Naive thymus-derived CD8-positive, alpha-beta T cell (primary cell): ENCODE measurements at places on chromosomes 4 and X. TPM values are rescaled to one million over a fixed set of nuclear protein-coding genes. Genes with fewer than 3 reads are reported as not detected.
A peak's percentile ranks its signal among the peaks of the same experiment; 100 is the strongest.

The YIPF6 gene
- 10.6 TPM for total RNA-seq

The RXFP1 gene
- total RNA-seq: not detected

The GBA3 gene
- total RNA-seq: not detected

The NAA11 gene
- not detected for total RNA-seq

The TIMM8A gene
- 11.2 TPM for total RNA-seq

DNA sequence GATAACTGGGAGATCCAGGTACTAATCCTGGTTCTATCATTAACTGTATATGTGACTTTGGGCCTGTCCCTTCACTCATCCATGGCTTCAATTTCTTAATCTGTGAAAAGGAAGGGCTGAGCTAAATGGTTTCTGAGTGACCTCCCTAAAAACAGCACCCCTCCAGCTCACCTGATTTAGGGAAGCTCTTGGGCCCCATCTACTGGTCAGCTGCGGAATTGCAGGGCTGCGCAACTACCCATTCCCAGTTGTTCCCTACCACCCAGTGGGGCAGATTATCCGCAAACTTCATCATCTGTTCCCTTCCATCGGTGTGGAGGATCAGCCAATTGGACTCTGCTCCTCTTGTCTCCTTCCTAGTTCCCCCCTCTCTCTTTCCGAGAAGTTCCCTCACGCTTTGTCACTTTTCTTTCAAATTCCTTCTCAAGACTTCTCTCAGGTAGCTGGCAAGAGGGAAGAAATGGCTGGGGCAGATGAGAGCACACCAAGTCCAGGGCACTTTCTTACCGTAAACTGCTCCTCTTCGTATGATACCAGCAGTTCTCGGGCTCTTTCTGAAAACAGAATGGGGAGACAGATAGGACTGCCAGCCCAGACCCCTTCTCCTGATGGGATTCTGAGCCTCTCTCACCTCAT is 5.8 kb downstream of the LAS1L start:
- no peaks in the 10 kb centered on the region for H3K27me3 ChIP-seq
- H3K4me3 ChIP-seq: no peak overlapping the region
- no peaks in the 10 kb centered on the region for H3K36me3 ChIP-seq
- peak overlapping the region; percentile 53 for H3K27ac ChIP-seq
- H3K4me1 ChIP-seq: peaks cover 21% of the 10 kb centered on the region

- no peak for DNase-seq
- H3K27me3 ChIP-seq: no peaks in the 10 kb centered on the region
Observed at GRCh38 chrX:87067795-87068369, 449.7 kb upstream of the KLHL4 start.

GRCh38 chrX:133448512-133449076 is 33.3 kb upstream of the GPC4 start:
- no peak overlapping the region for H3K27ac ChIP-seq
- DNase-seq: no peak
- peaks cover 1% of the 10 kb centered on the region for H3K4me1 ChIP-seq
- no peaks in the 10 kb centered on the region for H3K36me3 ChIP-seq

DNA sequence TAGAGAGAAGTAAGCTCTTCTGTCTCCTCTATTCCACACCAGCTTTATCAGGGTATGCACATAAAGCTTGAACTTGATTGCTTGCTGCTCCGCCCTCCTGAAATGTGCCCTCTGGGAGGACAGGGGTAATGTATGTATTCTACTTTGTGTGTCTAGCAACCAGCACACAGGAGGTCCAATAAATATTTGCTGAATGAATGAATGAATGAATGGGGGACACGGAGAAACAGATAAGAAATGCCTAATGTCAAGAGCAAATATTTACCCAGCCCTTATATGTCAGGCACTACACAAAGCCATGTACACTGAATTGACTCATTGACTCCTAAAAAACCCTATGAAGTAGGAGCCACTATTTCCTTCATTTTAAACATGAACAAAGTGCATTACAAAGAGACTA is 2.3 kb upstream of the MSL3 start:
- H3K27ac ChIP-seq: no peak overlapping the region
- peaks cover 7% of the 10 kb centered on the region for H3K4me1 ChIP-seq
- peaks cover 3% of the 10 kb centered on the region for H3K36me3 ChIP-seq
- DNase-seq: no peak
- H3K27me3 ChIP-seq: no peaks in the 10 kb centered on the region
- H3K4me3 ChIP-seq: peak overlapping the region; percentile 51

DNA sequence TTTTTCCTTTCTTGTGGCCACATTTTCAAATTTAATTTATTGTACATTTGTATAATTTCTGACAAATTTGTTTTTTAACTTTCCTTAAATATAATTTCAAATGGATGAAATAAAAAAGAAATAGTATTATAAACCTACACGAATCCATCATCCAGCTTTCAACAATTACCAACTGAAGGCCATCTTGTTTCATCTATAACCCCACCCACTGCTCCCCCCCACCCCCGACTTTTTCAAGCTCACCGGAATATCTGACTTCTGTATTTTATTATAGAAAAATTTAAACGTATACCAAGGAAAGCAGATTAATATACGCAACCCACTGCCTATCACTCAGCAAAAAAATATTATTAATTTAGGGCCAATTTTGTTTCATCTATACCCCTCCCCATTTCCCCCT is 1.1 kb downstream of the MORF4L2 start:
- H3K4me1 ChIP-seq: peaks cover 13% of the 10 kb centered on the region
- H3K27ac ChIP-seq: no peak overlapping the region
- no peaks in the 10 kb centered on the region for H3K27me3 ChIP-seq
- no peak for DNase-seq
- no peaks in the 10 kb centered on the region for H3K36me3 ChIP-seq

GRCh38 chrX:9383655-9384054 is 81.2 kb upstream of the TBL1X start:
- H3K4me1 ChIP-seq: peaks cover 3% of the 10 kb centered on the region
- DNase-seq: no peak
- no peak overlapping the region for H3K4me3 ChIP-seq

DNA sequence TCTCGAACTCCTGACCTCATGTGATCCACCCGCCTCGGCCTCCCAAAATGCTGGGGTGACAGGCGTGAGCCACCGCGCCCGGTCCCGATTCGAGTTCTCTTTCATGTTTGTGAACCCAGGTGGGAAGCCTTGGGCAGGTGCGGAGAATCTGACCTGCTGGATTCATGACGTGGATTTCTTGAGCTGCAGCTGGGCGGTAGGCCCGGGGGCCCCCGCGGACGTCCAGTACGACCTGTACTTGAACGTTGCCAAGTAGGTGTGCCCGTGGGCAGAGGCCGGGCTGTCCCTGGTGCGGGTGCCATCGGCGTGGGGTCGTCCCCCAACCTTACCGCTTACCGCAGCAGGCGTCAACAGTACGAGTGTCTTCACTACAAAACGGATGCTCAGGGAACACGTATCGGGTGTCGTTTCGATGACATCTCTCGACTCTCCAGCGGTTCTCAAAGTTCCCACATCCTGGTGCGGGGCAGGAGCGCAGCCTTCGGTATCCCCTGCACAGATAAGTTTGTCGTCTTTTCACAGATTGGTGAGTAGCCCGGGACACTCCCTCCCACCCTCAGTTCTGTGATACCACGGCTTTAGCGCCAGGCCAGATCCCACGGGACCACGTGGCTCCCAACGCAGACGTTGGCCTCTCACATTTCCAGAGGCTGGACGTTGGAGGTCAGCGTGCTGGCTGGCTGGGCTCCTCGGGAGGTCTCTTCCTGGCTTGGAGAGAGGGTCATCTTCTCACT is 15.6 kb downstream of the IL3RA start:
- H3K4me3 ChIP-seq: no peak overlapping the region
- H3K27me3 ChIP-seq: no peaks in the 10 kb centered on the region
- peaks cover 4% of the 10 kb centered on the region for H3K4me1 ChIP-seq
- H3K27ac ChIP-seq: no peak overlapping the region
- peaks cover 3% of the 10 kb centered on the region for H3K36me3 ChIP-seq

DNA sequence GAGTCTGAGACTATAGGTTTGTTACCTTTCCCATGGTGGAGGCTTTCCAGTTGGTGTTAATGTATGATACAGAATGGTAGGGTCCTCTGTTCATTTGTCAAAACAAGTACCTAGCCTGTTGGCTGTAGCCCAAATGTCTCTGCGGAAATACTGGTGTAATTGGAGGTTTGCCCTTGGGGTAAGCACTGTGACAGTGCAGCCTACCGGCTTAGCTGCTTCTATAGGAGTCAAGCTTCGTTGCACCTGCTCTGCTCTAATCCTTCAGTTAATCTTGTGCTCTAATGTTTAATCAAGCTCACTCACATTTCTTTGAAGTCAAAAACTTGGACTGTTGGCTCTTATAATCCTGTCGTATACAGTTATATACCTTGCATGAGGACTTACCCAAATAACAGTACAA is 203.4 kb downstream of the CCNG2 start:
- peaks cover 4% of the 10 kb centered on the region for H3K27me3 ChIP-seq
- no peak overlapping the region for H3K27ac ChIP-seq
- no peaks in the 10 kb centered on the region for H3K4me1 ChIP-seq
- no peaks in the 10 kb centered on the region for H3K36me3 ChIP-seq
- DNase-seq: no peak

GRCh38 chrX:133670383-133670782 is 255.1 kb upstream of the GPC4 start:
- no peaks in the 10 kb centered on the region for H3K36me3 ChIP-seq
- no peaks in the 10 kb centered on the region for H3K4me1 ChIP-seq
- no peak overlapping the region for H3K27ac ChIP-seq

DNA sequence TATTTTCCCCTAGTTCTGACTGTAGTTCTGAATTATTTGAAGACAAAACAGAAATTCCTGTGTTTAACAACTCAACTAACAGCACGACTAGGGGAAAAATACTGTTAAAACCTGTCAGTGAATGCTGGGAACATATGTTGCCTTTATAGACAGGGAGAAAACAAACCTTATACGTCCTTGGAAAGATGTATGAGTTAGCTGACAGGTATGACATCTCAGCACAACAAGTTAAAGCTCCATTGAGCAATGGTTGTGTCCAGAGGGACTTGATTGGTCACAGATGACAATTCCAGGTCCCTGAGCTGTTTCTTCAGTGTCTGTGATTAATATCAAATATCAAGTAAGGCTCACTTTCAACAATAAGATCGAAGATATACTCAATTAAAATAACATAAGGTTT is 58.2 kb upstream of the DDIT4L start:
- no peak overlapping the region for H3K27ac ChIP-seq
- no peaks in the 10 kb centered on the region for H3K4me1 ChIP-seq
- H3K36me3 ChIP-seq: no peaks in the 10 kb centered on the region

DNA sequence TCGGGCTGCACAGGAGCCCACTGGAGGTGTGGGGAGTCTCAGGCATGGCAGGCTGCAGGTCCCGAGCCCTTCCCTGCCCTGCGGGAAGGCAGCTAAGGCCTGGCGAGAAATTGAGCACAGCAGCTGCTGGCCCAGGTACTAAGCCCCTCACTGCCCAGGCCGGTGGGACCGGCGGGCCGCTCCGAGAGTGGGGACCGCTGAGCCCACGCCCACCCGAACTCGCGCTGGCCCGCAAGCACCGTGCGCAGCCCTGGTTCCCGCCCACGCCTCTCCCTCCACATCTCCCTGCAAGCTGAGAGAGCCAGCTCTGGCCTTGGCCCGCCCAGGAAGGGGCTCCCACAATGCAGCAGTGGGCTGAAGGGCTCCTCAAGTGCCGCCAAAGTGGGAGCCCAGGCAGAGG is 82.0 kb upstream of the NEIL3 start:
- H3K4me3 ChIP-seq: no peak overlapping the region
- no peak overlapping the region for H3K27ac ChIP-seq
- H3K27me3 ChIP-seq: no peaks in the 10 kb centered on the region
- DNase-seq: no peak

- no peaks in the 10 kb centered on the region for H3K4me1 ChIP-seq
- peak overlapping the region; percentile 14 for H3K27ac ChIP-seq
- no peak for DNase-seq
- no peaks in the 10 kb centered on the region for H3K27me3 ChIP-seq
- peaks cover 4% of the 10 kb centered on the region for H3K36me3 ChIP-seq
Observed at GRCh38 chrX:118570209-118570608, 74.6 kb downstream of the DOCK11 start.

- DNase-seq: no peak
- H3K36me3 ChIP-seq: no peaks in the 10 kb centered on the region
- H3K4me1 ChIP-seq: no peaks in the 10 kb centered on the region
- no peaks in the 10 kb centered on the region for H3K27me3 ChIP-seq
- no peak overlapping the region for H3K4me3 ChIP-seq
Observed at GRCh38 chr4:61783050-61783449, 582.9 kb downstream of the ADGRL3 start.

GRCh38 chrX:307261-308111 is 11.1 kb downstream of the GTPBP6 start:
- H3K27me3 ChIP-seq: no peaks in the 10 kb centered on the region
- no peak overlapping the region for H3K4me3 ChIP-seq
- no peaks in the 10 kb centered on the region for H3K36me3 ChIP-seq
